ENCODE measurements at places on chromosomes 2 and 18. TPM values are rescaled to one million over a fixed set of nuclear protein-coding genes. Genes with fewer than 3 reads are reported as not detected.

DNA sequence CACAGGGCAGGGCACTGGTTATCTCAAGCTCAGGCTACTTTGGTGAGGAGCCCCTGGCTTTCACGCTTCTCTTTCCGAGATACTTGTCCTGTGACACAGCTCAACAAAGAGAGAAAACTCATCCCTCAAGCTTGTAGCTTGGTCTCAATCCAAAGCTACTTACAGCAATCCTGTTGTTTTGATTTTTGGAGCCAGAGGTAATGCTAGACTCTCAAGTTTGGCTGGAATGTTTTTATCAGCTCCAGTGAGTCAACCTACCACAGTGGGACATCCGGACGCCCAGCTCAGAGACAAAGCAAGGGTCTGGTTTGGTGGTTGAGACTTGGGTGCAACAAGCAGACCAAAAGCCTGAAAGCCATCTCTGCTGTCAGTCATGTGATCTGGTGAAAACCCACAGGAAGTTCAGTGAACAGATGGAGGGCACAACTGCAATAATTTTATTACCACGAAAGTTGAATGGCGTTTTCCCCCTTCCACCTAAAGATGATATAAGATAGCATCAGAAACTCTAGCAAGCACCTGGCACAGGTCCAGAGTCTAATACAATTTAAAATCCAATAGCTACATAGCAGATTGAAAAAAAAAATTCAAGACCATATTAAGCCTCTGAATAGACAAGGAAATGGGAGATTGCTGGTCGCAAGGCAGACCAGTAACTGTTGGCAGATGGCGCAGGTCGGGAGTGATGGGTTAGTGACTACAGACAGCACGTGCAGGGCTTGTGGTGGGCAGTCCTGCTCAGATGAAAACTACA is 102.3 kb upstream of the SMAD7 start:
- DNase-seq: no peak

GRCh38 chr2:96089356-96090195 is 26.8 kb downstream of the ADRA2B start:
- no peak for DNase-seq

The SCN9A gene
- 1.5 TPM for polyA plus RNA-seq

DNA sequence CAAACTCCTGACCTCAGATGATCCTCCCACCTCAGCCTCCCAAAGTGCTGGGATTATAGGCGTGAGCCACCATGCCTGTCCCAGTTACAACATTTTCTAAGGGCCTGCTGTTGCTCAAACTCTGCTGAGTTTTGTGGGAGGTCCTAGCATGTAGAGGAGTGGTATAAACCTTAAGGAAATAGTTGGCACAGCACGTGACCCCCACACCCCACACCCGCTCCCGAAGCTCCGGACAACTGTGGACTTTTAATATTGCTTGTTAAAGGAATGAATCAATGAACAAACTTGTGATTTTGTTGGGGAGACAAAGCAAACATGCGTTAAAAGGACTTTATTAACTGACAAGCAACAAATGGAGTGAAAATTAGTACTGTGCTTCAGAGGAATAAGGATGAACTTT is 137.8 kb upstream of the GATA6 start:
- no peak for DNase-seq

DNA sequence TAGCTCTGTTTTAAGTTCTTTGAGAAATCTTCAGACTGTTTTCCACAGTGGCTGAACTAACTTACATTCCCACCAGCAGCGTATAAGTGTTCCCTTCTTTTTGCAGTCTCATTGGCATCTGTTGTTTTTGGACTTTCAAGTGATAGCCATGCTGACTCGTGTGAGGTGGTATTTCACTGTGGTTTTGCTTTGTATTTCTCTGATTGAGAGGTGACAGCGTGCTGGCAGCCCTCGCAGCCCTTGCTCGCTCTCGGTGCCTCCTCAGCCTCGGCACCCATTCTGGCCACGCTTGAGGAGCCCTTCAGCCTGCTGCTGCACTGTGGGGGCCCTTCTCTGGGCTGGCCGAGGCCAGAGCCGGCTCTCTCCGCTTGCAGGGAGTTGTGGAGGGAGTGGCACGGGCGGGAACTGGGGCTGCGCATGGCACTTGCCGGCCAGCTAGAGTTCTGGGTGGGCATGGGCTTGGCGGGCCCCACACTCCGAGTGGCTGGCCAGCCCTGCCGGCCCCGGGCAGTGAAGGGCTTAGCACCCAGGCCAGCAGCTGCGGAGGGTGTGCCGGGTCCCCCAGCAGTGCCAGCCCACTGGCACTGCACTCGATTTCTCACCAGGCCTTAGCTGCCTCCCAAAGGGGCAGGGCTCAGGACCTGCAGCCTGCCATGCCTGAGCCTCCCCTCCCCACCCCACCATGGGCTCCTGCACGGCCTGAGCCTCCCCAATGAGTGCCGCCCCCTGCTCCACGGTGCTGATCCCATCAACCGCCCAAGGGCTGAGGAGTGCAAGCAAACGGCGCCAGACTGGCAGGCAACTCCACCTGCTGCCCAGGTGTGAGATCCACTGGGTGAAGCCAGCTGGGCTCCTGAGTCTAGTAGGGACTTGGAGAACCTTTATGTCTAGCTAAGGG is 151.8 kb downstream of the IRS1 start:
- no peak for DNase-seq

The ZNF385B gene
- polyA plus RNA-seq: 14.4 TPM

The SPIRE1 gene
- 31.6 TPM for polyA plus RNA-seq

DNA sequence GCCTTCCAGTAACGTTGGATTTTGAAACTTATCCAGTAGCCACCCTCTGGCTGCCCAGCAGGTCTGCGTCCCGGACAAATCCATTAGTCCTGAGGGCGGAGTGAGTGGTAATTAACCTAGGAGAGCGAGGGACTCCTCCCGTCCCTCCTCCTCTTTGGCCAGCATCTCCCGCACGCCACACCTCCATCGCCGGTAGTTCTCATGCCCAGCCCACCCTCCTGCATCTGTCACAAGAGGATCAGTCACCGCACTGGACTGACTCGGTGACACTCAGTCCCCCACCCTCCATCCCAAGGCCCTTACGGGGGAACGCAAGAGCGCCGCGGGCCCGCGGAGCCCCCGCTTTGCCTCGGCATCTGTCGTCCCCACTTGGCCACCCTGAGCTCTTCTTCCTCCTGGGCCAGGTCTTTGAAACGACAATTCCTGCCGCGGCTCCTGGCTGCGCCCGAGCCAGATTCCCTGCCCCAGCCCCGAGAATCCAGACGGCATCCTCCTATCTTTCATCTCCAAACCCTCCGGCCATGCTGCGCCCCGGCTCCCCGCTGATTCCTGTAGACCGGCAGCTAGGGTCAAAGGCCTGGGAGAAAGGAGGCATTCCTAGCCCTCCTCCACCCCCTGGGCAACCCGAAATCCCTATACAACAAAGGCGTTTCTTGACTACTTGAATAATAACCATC is 77.5 kb downstream of the EIF2AK3 start:
- no peak for DNase-seq

- no peak for DNase-seq
These were observed 228.7 kb downstream of the IKZF2 start for GRCh38 chr2:212922701-212923100.

- no peak for DNase-seq
These were observed 97.4 kb downstream of the PLB1 start for GRCh38 chr2:28593160-28593755.

The FASTKD2 gene
- polyA plus RNA-seq: 45.9 TPM

DNA sequence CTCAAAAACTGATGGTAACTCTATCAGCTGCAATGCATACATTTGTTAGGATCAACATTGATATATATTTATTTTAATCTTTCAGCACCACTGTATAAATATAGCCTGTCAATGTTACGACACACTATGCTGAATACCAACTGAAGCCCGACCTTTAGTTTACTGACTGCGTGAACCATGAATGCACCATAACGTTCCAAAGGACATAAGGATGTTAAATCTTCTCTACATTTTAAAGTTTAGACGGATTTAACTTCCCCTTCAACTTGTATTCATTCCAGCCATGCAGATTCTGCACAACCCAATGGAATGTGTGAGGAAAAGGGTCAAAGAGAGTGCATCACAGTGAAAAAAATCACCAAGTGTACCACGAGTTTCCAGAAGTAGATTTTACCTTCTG is 489.5 kb downstream of the IRS1 start:
- DNase-seq: no peak

GRCh38 chr2:146305164-146305563 is 1539.7 kb upstream of the ACVR2A start:
- no peak for DNase-seq

The CPLX4 gene
- 0.22 TPM for polyA plus RNA-seq

- no peak for DNase-seq
These were observed 85.4 kb upstream of the LINC00305 start for GRCh38 chr18:64234321-64234720.

The SP9 gene
- not detected for polyA plus RNA-seq

The ACMSD gene
- polyA plus RNA-seq: 50.2 TPM

The MTX2 gene
- 106 TPM for polyA plus RNA-seq

DNA sequence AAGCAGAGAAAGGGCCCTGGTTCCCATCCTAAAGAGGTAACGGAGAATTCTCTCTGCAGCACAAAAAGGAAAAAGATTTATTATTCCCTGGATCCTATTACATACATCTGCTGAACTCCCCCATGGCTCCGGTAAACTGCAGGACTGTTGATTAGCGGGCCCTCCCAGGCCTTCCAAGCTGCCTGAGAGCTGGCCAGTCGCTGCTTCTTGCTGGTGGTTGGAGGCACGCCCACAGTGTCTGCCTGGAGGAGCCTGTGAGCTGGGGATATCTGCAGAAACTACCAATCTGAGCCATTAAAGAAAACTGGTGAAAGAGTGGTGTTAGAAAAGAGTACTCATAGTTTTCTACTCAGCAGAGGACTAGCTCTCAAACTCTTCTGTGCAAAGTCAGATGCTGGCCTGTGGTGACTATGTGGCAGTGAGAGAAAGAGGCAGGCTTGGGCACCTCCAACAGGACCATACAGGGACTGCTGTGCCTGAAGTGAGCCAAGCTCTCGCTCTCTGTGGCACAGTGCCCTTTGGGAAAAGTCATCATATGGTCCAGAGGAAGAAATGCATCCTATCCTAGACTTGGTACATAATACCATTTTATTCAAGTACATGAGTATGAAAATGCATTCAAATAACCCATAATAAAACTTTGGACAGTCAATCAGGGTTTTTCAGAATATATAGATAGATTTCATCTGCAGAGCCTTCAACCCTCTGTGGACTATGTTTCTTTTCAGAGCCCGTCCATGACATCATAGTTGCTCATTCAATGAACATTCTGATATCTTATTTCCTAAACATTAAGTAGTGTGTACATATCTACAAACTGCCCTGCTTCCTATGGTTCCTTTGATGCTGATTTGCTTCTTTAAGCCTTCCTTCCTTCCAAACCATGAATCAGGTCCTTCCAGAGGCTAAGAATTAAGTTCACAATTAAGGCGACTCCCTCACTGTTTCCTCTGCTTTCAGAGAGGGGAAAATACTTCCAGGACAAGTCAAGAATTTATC is 242.0 kb upstream of the LYPD1 start:
- DNase-seq: peak; percentile 31

The PAX8 gene
- polyA plus RNA-seq: 227 TPM

GRCh38 chr2:195620501-195620900 is 36.5 kb upstream of the SLC39A10 start:
- DNase-seq: no peak

- DNase-seq: no peak
These were observed 9.1 kb downstream of the GPR155 start for GRCh38 chr2:174477759-174478158.

DNA sequence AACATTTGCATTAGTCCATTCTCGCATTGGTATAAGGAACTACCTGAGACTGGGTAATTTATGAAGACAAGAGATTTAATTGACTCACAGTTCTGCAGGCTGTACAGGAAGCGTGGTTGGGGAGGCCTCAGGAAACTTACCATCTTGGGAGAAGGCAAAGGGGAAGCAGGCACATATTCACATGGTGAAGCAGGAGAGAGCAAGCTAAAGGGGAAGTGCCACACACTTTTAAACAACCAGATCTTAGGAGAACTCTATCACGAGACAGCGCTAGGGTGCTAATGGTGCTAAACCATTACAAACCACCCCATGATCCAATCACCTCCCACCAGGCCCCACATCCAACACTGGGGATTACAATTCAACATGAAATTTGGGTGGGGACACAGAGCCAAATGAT is 201.7 kb upstream of the MGAT5 start:
- DNase-seq: no peak

The CRYBA2 gene
- not detected for polyA plus RNA-seq

GRCh38 chr2:127351603-127352002 is 36.2 kb downstream of the MAP3K2 start:
- no peak for DNase-seq

The MOCOS gene
- 1.7 TPM for polyA plus RNA-seq

The FBLN7 gene
- polyA plus RNA-seq: 12.5 TPM

- DNase-seq: no peak
These were observed 782.5 kb upstream of the ZEB2 start for GRCh38 chr2:145302451-145302850.

- DNase-seq: no peak
These were observed 247.9 kb downstream of the TSN start for GRCh38 chr2:122003196-122003940.

DNA sequence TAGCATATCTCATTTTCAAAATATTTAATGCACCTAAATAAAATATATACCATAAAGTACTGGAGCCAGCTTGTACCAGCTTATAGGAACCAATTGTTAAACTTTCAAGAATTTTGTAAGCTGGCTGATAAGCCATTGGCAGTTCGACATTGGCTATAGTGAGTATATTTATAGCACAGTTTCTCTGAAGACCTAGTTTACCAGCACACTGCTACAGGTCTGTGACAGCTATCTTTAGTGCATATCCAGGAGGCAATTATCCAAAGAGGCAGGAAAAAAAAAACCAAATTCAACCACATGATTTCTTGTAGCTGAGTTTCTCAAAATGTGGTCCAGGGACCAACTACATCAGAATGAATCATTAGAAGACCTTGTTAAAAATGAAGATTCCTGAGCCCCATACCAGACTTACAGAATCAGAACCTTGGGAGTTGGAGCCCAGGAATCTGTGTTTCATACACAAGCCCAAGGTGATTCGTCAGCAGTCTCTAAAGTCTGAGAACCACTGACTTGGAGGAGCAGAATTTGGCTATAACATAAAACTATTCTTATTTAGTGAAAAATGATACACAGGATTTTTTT is 279.0 kb upstream of the NRP2 start:
- no peak for DNase-seq

- no peak for DNase-seq
These were observed 60.3 kb upstream of the SP3 start for GRCh38 chr2:174025271-174026121.

DNA sequence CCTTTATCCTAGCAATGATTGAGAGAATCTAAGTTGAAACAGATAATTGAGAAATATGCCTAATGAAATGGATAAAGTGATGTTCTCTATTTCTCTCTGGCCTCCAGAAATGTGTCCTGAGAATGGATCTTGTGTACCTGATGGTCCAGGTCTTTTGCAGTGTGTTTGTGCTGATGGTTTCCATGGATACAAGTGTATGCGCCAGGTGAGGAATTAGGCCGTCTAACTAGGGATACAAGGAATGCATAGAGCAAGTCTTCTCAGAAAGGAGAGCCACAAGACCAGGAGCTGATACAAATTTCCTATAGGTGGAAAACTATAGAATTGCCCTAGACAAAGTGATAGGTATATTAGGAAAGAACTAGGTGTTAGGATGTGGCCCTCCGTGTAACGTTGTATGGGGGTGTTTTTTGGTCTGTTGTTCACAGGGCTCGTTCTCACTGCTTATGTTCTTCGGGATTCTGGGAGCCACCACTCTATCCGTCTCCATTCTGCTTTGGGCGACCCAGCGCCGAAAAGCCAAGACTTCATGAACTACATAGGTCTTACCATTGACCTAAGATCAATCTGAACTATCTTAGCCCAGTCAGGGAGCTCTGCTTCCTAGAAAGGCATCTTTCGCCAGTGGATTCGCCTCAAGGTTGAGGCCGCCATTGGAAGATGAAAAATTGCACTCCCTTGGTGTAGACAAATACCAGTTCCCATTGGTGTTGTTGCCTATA is 592 bp upstream of the CAD start:
- DNase-seq: no peak

All from right renal cortex interstitium (tissue), 3 donors.